HFF-Myc (cell line): ENCODE measurements at places on chromosomes 6 and 20.

GRCh38 chr6:157928428-157928827 lies 53.2 kb upstream of the SYNJ2 start:
- DNase-seq, result no peak

- no peak for DNase-seq
Measured at GRCh38 chr6:140979642-140980091, 1153.1 kb upstream of the GJE1 start.

DNA sequence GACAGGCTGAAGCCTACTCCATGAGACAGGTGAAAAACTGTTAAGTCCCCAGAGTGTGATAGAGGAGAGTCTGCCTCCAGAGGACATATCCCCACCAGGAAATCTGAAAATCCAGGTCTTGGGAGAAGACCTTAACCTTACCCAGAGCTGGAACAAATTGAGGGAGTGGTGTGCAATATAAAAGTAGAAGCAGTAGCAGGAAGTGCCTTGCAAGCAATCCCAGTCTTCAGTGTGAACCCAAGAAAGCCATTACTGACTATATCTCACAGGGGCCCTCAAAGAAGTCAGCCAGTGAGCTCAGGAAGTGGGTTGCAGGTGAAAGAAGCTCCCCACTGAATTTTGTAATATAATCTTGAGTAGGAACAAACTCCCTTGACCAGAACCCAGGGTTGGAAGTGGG lies 41.9 kb upstream of the PKIB start:
- DNase-seq, result no peak

DNA sequence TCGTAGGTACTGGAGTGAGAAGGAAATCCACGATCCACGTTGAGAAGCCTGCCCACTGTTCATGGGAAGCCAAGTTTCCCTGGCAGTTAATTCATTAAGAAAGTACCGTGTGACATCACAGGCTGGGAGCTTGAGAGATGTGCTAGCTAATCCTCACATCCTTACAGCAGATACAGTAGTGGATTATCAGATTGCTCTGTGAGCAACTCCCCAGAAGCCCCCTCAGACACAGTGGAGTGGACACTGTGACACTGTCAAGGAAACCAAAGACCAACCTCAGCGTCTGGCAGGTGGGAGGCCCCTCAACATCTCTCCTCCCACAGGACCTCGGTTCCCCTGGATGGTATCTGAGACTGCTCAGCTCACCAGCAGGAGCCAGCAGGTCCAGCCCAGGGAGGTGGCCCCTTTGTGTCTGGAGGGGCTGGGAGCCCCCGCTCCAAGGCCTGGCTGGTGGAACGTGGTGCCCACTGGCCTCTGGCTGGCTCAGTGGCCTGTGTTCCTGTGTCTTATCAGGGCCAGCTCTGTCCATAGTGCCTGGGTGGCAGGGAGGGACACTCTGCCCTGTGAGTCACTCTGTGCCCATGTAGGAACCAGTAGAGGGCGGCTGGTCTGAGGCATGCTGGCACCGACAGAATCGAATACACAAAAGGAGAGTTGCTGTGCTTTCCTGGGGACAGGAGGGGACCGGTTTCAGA lies 7.2 kb downstream of the PYGB start:
- DNase-seq, result no peak

GRCh38 chr20:37335642-37336368 lies 10.1 kb upstream of the SRC start:
- DNase-seq, result no peak

- DNase-seq, result no peak
Measured at GRCh38 chr6:150391890-150392289, 23.1 kb downstream of the IYD start.
